ENCODE measurements at places on chromosomes 4 and X.

DNA sequence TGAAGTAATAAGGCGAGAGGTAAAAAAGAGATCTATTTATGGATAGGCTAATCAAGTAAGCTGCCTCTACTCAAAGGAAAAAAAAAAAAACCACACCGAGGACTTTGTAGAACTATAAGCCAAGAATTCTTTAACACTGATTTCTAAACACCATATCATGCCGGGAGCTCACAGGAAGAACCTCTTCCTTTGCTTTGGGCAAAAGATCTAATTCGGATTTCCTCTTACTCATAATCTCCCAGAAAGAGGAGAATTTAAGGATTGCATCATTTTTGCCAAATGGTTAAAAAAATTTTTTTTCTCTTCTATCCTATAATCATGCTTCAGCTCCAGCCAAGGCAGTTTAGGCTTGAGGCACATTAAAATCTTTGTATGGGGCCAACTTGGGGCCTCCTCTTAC lies 95.5 kb downstream of the ZNF827 start:
- peak; percentile 36 for DNase-seq

- no peak for DNase-seq
These were observed 57.8 kb downstream of the TMEM131L start for GRCh38 chr4:153523941-153524386.

DNA sequence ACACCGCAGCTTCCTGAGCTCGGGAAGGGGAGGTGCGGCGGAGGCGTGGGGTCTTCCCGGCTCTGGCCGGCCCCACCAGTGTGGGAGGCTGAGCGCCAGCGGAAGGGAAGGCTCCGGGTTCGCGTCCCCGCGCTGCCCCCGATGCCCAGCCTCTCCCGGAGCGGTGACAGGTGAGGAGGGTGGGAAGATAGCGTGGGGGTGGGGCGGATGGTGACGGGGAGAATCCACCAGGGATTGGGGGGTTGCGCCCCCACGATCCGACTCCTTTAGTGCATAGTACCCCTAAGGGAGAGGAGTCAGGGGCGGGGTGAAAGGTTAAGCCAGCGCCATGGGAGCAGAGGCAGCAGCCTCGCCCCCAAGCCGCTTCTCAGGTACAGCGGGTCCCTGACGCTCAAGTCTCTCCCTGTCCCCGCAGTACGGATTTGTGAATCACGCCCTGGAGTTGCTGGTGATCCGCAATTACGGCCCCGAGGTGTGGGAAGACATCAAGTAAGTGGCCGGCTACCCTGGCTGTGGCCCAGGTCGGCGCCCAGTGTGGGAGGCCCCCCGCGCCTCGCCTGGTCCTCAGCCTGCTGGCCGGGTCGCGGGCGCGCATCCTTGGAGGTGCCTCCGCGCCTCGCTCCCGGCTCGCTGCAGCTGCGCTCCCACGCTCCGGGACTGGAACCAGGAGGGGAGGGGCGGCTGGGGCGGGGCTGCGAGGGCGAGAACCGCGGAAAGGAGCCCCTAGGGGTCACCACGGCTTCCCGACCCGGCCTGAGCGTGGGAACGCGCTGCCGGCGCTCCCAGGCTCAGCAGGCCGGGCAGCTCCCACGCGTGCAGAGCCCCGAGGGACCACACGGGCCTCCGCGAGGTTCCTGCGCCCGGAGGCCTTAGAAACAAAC lies 791 bp downstream of the GUCY1B1 start:
- DNase-seq, result no peak

- no peak for DNase-seq
These were observed 5.1 kb upstream of the FAM184B start for GRCh38 chr4:17786567-17786966.

GRCh38 chr4:10582059-10582686 lies 102.4 kb downstream of the CLNK start:
- peak; percentile 23 for DNase-seq

GRCh38 chrX:136322064-136322463 lies 21.3 kb downstream of the ADGRG4 start:
- no peak for DNase-seq

- DNase-seq, result no peak
These were observed 14.6 kb downstream of the MAP7D2 start for GRCh38 chrX:20101934-20102581.

GRCh38 chr4:51932261-51932660 lies 87.9 kb downstream of the LRRC66 start:
- DNase-seq, result no peak

- DNase-seq, result no peak
These were observed 323.1 kb downstream of the MAPK10 start for GRCh38 chr4:86036736-86037135.

Measured in AG04450 (cell line).